ENCODE measurements at places on chromosomes 6 and 20. TPM values are rescaled to one million over a fixed set of nuclear protein-coding genes. Genes with fewer than 3 reads are reported as not detected.

The TCF19 gene
- 6.7 TPM for total RNA-seq

The SLC17A1 gene
- total RNA-seq, result not detected

The CDSN gene
- total RNA-seq, result not detected

The ETV7 gene
- total RNA-seq, result 1.7 TPM

The MYBL2 gene
- total RNA-seq, result 1.1 TPM

The DDAH2 gene
- total RNA-seq, result 61.2 TPM

The HLA-F gene
- 36.4 TPM for total RNA-seq

GRCh38 chr20:61443443-61444126, 191.5 kb downstream of the CDH4 start:
- no peaks in the 10 kb centered on the region for H3K4me1 ChIP-seq
- no peak for DNase-seq
- H3K4me3 ChIP-seq, result no peak overlapping the region
- H3K27ac ChIP-seq, result no peak overlapping the region
- no peaks in the 10 kb centered on the region for H3K36me3 ChIP-seq

DNA sequence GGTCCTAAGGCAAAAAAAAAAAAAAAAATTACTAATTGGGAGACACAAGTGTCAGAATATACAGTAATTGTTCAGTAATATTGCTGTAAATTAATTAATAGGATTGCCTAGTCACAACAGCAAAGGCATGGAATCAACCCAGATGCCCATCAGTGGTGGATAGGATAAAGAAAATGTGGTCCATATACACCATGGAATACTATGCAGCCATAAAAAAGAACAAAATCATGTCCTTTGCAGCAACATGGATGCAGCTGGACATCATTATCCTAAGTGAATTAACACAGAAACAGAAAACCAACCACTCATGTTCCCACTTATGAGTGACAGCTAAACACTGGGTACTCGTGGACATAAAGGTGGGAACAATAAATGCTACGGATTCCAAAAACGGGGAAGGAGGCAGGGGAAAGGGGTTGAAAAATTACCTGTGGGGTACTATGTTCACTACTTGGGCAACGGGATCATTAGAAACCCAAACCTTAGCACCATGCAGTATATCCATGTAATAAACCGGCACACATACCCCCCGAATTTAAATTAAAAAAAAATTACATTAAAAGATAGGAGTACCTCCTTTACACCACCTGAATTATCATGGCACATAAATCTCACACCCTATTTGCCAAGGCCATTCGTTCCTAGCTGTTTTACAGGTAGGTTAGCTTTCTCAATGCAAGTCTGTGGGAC, 689 bp upstream of the PFDN4 start:
- DNase-seq, result no peak
- peak overlapping the region; percentile 74 for H3K4me3 ChIP-seq
- no peaks in the 10 kb centered on the region for H3K27me3 ChIP-seq
- H3K36me3 ChIP-seq, result no peaks in the 10 kb centered on the region

DNA sequence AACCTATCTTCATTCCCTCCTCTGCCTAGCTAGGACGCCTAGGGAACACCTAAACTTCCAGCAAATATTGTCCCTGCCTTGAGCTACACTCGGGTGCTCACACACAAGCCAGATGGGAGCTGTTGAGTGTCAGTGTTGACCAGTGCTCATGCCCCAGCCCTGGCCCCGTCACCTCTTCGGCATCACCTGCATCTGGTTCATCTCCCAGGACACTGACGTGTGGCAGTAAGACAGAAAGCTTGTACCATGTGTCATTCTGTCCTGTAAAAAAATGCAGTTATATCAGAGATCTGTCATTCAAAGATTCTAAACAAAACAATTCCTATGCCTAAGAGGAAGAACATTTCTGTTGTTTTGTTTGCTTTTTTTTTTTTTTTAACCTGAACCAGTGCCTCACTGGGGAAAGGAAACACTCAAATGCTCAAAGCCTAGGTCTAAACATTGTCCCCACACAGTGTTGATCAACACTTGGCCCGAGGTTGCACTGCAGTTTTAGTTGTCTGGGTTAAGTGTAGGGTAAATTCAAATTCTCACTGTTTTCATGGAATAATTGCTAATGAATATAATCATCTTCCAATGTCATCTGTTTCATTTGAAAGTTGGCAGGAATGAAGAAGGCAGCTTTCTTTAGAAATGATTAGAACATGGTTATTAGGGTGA, 102.7 kb upstream of the SASH1 start:
- H3K36me3 ChIP-seq, result no peaks in the 10 kb centered on the region
- no peak for DNase-seq
- H3K27me3 ChIP-seq, result no peaks in the 10 kb centered on the region
- no peak overlapping the region for H3K4me3 ChIP-seq
- H3K27ac ChIP-seq, result no peak overlapping the region

- H3K4me3 ChIP-seq, result no peak overlapping the region
- H3K27me3 ChIP-seq, result no peaks in the 10 kb centered on the region
- no peak for DNase-seq
- H3K27ac ChIP-seq, result no peak overlapping the region
- no peaks in the 10 kb centered on the region for H3K36me3 ChIP-seq
These were observed 104.7 kb upstream of the TMEM170B start for GRCh38 chr6:11432713-11433450.

DNA sequence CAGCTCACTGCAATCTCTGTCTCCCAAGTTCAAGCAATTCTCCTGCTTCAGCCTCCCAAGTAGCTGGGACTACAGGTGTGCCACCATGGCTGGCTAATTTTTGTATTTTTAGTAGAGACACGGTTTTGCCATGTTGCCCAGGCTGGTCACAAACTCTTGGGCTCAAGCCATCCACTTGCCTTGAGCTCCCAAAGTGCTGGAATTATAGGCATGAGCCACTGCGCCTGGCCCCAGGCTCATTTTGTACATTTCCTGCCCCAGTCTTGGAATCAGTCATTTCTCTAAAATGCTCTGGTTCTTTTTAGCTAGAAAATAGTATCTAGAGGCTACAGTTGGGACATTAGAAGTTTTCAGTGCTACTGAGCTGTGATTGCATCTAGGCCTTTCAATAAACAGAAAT, 13.5 kb downstream of the MANBAL start:
- no peaks in the 10 kb centered on the region for H3K27me3 ChIP-seq
- DNase-seq, result no peak
- H3K27ac ChIP-seq, result no peak overlapping the region

DNA sequence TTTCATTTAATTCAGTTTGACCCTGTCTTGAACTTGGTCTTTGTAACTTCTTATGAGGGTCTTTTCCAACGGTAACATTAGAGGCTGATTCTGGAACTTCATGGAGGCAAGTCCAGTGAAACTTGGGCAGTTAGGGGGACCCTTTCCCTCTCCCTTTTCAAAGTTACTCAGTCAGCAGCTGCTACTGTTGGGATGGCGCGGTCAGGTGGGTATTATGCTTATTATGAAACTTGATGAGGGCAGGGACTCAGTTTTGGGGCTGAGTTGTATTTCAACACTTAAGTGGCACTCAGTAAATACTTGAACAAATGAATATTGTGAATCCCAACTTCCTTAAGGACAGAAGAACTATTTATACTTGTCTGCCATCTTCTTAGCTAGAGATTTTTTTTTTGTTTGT, 20.8 kb downstream of the TOP1 start:
- no peaks in the 10 kb centered on the region for H3K27me3 ChIP-seq
- no peaks in the 10 kb centered on the region for H3K36me3 ChIP-seq
- H3K27ac ChIP-seq, result no peak overlapping the region
- no peak for DNase-seq
- H3K4me1 ChIP-seq, result peaks cover 24% of the 10 kb centered on the region

- H3K27ac ChIP-seq, result peak within 1 kb of the TSS; percentile 68
- peak within 1 kb of the TSS; percentile 53 for H3K4me3 ChIP-seq
- H3K36me3 ChIP-seq, result no peaks in the 10 kb centered on the region
- peaks cover 4% of the 10 kb centered on the region for H3K4me1 ChIP-seq
- DNase-seq, result peak; percentile 70
- no peaks in the 10 kb centered on the region for H3K27me3 ChIP-seq
These were observed at the start of gene RBM24 for GRCh38 chr6:17281100-17281496. Gene RBM24, plus strand, starts transcription at chr6:17281361. Its CDS starts 221 bp downstream, at chr6:17281582.

GRCh38 chr20:37890643-37891042, 12.3 kb upstream of the VSTM2L start:
- H3K27me3 ChIP-seq, result no peaks in the 10 kb centered on the region
- no peak overlapping the region for H3K4me3 ChIP-seq
- H3K4me1 ChIP-seq, result no peaks in the 10 kb centered on the region
- DNase-seq, result no peak

- H3K4me3 ChIP-seq, result no peak overlapping the region
- no peak overlapping the region for H3K27ac ChIP-seq
- H3K27me3 ChIP-seq, result no peaks in the 10 kb centered on the region
- H3K36me3 ChIP-seq, result no peaks in the 10 kb centered on the region
These were observed 50.5 kb upstream of the THEMIS start for GRCh38 chr6:127951172-127951917.

DNA sequence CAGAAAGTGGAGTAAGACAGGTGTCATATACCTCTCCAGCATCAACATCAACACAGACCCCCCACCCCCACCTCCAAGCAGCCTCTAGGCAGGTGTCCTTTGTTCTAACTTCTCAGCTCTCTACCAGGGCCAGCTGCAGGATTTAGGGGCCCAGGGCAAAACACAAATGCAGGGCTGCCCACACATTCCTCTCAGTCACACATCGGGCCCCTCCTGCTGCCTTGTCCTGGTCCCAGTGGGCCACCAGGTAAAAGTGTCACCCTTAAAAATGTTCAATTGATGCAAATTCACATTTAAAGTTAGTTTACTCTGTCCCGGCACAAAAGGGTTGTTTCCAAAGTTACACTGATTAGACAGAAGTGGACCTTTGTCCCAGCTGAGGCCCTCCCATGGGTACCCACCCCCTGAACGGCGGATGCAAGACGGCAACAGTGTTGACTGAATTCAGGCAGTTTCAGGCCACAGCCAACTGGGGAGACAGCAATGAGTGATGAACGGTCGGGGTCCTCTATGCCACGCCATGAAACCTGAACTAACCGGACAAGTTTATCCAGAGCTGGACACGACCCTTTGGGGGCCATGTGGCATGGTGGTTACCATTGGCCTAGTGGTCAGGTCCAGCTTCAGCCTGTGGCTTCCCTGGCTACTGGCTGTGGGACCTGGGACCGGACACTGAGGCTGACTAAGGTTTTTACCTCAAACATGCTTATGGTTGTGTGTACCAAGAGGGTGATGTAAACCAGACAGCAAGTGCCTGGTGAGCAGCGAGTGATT, 52.2 kb upstream of the UNC93A start:
- no peak overlapping the region for H3K4me3 ChIP-seq
- no peak for DNase-seq
- peaks cover 2% of the 10 kb centered on the region for H3K4me1 ChIP-seq
- H3K27ac ChIP-seq, result no peak overlapping the region

- no peak overlapping the region for H3K4me3 ChIP-seq
- H3K27ac ChIP-seq, result no peak overlapping the region
- no peaks in the 10 kb centered on the region for H3K36me3 ChIP-seq
- no peaks in the 10 kb centered on the region for H3K27me3 ChIP-seq
- no peaks in the 10 kb centered on the region for H3K4me1 ChIP-seq
These were observed 429.9 kb downstream of the CD83 start for GRCh38 chr6:14547284-14547998.

- no peaks in the 10 kb centered on the region for H3K27me3 ChIP-seq
- peaks cover 4% of the 10 kb centered on the region for H3K4me1 ChIP-seq
- H3K27ac ChIP-seq, result no peak overlapping the region
- H3K4me3 ChIP-seq, result no peak overlapping the region
- H3K36me3 ChIP-seq, result no peaks in the 10 kb centered on the region
These were observed 60.9 kb downstream of the SNRNP48 start for GRCh38 chr6:7650878-7651277.

- H3K27me3 ChIP-seq, result no peaks in the 10 kb centered on the region
- no peaks in the 10 kb centered on the region for H3K4me1 ChIP-seq
- H3K36me3 ChIP-seq, result no peaks in the 10 kb centered on the region
- no peak overlapping the region for H3K4me3 ChIP-seq
- no peak overlapping the region for H3K27ac ChIP-seq
These were observed 627.2 kb downstream of the BCKDHB start for GRCh38 chr6:80733641-80734040.

DNA sequence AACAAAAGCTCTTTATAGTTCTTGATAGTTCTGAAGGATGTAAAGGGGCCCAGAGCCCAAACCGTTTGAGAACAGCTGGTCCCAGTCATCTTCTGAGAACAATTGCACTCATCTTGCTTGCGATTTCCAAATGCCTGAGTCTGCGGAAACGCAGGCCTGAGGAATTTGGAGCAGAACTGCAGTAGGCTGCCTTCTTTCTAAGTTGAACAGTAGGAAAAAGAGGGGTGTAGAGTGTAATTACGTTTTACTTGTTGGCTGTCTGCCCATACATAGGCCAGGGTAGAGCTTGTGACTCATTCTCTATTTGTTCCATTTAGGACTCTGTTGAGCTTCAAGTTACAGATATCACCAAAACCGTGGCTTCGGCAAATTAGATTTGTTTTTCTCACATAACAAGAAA, 42.0 kb upstream of the KIF16B start:
- no peak overlapping the region for H3K27ac ChIP-seq
- H3K4me3 ChIP-seq, result no peak overlapping the region
- H3K36me3 ChIP-seq, result no peaks in the 10 kb centered on the region

- H3K4me3 ChIP-seq, result peak overlapping the region; percentile 72
- peaks cover 3% of the 10 kb centered on the region for H3K4me1 ChIP-seq
- H3K36me3 ChIP-seq, result no peaks in the 10 kb centered on the region
- peak; percentile 47 for DNase-seq
- H3K27ac ChIP-seq, result peak overlapping the region; percentile 99
These were observed 1.0 kb upstream of the NXT1 start for GRCh38 chr20:23349338-23350195.

DNA sequence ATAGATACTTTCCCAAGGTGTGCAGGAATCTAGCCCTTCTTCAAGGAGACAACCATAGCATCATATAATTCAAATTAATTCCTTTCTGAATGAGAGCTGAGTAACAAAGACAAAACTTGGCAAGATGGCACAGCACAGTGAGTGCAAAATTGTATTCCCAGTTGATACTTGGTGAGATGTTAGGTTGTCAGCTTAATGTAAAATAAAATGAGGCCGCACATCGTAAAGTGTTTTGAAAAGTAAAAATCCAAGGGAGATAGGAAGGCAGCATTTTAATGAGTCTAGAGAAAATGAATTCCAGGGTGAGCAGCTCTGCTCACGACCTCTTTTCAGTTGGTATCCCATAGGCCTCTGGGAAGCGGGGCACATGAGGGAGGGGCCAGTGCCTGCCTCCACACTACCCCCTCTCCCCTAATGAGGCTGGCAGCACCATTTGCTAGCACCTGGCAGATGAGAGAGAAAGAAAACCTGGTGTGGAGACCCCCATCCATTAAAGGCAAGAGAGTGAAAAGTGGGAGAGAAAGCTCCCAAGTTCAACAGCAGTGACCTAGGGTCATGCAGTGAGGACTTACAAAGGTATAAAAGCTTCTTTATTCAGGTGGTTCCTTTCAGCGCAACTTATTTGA, 158.4 kb downstream of the BTBD9 start:
- no peaks in the 10 kb centered on the region for H3K36me3 ChIP-seq
- no peaks in the 10 kb centered on the region for H3K4me1 ChIP-seq
- DNase-seq, result no peak

DNA sequence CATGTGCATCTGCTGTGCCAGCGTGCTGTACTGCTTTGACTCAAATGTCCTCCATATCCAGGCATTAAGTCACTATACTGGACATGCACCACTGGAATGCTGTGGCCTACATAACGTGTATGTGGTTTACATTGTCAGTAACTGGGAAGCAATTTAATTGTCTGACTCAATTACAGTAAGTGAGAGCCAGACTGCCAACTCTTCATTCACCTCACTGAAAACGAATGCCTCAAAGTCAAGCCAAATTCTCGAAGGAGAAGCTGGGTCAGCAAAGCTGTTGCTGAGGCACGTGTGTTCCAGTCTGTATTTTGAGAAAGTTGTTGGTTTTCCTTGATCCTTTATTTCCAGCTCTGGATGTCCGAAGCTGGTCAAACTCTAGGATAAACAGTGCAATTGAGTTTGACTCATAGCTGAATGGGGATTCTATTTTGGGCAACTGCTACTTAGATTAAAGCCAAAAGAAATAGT, 534.3 kb downstream of the COL12A1 start:
- H3K4me3 ChIP-seq, result no peak overlapping the region
- no peaks in the 10 kb centered on the region for H3K36me3 ChIP-seq
- peaks cover 6% of the 10 kb centered on the region for H3K4me1 ChIP-seq
